ENCODE measurements at places on chromosomes 13 and 19.

DNA sequence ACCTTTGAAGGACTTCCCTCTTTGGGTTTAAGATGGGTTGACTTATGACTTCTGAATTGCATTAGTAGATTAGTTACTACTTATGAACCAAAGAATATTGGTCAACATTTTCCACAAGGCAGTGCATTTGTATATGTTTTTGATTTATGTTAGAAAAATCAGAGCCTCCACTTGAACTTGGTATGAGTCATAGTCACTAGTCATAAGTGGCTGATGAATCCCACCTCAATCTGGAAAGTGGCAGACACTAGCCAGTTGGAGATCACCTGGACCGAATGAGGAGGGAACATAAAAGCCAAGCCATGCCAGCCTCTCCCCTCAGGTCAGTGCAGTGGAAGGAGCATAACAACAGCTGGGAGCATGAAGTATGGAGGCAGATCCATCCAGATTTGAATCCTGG is 39.3 kb upstream of the SPART start:
- no peaks in the 10 kb centered on the region for H3K36me3 ChIP-seq
- DNase-seq = no peak
- H3K4me1 ChIP-seq = no peaks in the 10 kb centered on the region
- no peak overlapping the region for H3K27ac ChIP-seq

DNA sequence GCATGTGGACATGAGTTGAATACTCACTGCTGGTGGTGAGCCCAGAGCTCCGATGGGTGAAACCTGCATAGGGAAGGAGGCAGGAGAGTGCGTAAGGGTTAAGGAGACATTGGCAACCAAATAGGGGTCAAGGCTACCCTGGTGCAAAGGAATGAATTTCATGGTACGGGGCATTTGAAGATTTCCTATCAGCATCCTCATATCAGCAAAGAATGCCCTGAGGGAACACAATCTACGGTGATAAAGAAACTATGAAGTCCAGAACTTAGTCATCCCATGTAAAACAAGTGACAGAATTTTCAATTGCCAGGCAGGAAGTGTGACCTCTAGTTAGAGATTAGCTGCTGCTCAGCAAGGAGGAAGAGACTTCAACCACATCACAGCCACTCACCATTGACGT is 64.9 kb downstream of the MBD3L1 start:
- H3K27me3 ChIP-seq = no peaks in the 10 kb centered on the region
- H3K36me3 ChIP-seq = no peaks in the 10 kb centered on the region
- no peak overlapping the region for H3K27ac ChIP-seq
- no peaks in the 10 kb centered on the region for H3K4me1 ChIP-seq
- no peak overlapping the region for H3K4me3 ChIP-seq

DNA sequence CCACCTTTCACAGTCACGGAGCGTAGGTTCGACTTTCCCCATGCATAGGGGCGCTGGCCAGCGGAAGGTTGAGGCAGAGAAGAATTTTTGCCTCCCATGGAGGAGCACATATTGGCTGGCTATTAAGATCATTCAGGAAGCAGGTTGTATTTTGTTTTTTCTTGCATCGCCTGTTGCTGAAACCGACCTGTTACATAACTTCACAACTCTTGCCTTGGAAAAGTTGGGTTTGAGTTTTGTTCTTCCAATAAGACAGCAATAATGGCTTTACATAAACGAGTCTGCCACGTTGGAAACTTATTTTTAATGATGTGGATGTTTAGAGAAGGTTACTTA is 1.4 kb downstream of the UPF1 start:
- no peaks in the 10 kb centered on the region for H3K4me1 ChIP-seq
- peak overlapping the region; percentile 70 for H3K4me3 ChIP-seq

DNA sequence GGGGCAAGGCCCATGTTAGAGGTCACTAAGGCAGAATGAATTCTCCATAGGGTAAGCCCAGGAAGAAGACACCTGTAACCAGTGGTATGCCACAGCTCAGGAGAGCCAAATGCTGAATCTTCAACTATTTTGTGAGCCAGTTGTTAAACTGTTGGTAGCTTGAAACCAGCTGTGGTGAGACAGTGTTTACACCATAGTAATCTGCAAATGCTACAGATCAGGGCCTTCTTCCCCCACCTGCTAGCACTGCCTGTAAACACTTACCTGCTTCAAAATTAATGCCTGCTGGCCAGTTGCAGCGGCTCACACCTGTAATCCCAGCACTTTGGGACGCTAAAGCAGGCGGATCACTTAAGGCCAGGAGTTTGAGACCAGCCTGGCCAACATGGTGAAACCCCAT is 12.1 kb downstream of the FBXL12 start:
- H3K36me3 ChIP-seq = peaks cover 10% of the 10 kb centered on the region
- no peak overlapping the region for H3K4me3 ChIP-seq
- H3K4me1 ChIP-seq = no peaks in the 10 kb centered on the region

- H3K4me1 ChIP-seq = peaks cover 18% of the 10 kb centered on the region
- no peaks in the 10 kb centered on the region for H3K36me3 ChIP-seq
- peaks cover 10% of the 10 kb centered on the region for H3K27me3 ChIP-seq
- no peak overlapping the region for H3K4me3 ChIP-seq
These were observed 9.1 kb downstream of the LYL1 start for GRCh38 chr19:13093407-13094105.

GRCh38 chr13:47798194-47798593 is 202.9 kb downstream of the SUCLA2 start:
- H3K4me3 ChIP-seq = no peak overlapping the region
- no peak overlapping the region for H3K27ac ChIP-seq
- no peaks in the 10 kb centered on the region for H3K27me3 ChIP-seq
- no peaks in the 10 kb centered on the region for H3K36me3 ChIP-seq
- no peak for DNase-seq
- no peaks in the 10 kb centered on the region for H3K4me1 ChIP-seq

DNA sequence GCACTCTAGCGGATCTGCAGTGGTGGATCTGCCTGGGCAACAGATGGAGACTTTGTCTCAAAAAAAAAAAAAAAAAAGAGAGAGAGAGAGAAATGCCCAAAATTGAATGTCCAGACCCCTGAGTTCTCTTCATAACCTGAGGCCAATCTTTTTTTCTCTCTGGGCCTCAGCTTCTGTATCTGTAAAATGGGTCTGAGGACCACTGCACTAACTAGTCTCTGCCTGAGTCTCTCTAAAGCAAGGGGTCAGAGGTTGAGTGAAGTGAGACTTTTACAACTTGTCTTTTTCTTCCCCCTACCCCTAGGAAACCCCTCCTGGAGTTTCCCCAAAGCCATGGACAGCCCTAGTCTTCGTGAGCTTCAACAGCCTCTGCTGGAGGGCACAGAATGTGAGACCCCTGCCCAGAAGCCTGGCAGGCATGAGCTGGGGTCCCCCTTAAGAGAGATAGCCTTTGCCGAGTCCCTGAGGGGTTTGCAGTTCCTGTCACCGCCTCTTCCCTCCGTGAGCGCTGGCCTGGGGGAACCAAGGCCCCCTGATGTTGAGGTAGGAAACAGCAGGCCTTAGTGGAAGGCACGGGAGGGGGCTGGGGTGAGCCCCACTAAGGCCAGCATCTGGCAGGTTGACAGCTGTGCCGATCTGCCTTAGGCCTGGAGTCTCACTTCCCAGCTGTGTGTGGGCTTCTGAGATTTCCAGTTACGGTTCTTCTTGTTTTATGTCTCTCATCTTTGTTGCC is 1.8 kb downstream of the TMEM91 start:
- H3K27ac ChIP-seq = no peak overlapping the region
- H3K4me1 ChIP-seq = peaks cover 2% of the 10 kb centered on the region
- no peaks in the 10 kb centered on the region for H3K36me3 ChIP-seq
- no peak overlapping the region for H3K4me3 ChIP-seq
- no peaks in the 10 kb centered on the region for H3K27me3 ChIP-seq
- no peak for DNase-seq

DNA sequence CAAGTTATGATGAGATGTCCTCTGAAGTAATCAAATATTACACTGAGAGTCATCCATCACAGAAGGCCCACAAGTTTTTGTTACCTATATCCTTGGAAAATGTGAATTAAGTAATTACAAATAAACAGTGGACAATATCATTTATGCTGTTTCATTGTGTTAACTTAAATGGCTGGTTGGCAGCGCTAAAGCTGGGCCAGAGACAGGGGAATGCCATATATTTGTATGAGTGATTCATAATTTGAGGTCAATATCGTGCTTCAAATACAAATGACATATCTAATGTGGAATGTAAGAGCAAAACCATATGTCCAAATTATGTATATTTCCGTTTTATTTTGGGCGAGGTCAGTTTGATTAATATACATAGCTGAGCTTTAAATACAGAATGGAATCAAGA is 1556.2 kb downstream of the SLITRK5 start:
- H3K27me3 ChIP-seq = no peaks in the 10 kb centered on the region
- no peaks in the 10 kb centered on the region for H3K4me1 ChIP-seq
- DNase-seq = no peak
- H3K4me3 ChIP-seq = no peak overlapping the region
- no peaks in the 10 kb centered on the region for H3K36me3 ChIP-seq
- H3K27ac ChIP-seq = no peak overlapping the region

GRCh38 chr19:5292453-5292821 is 48.2 kb downstream of the PTPRS start:
- H3K27me3 ChIP-seq = no peaks in the 10 kb centered on the region
- no peaks in the 10 kb centered on the region for H3K4me1 ChIP-seq
- H3K36me3 ChIP-seq = no peaks in the 10 kb centered on the region
- DNase-seq = no peak
- peak overlapping the region; percentile 73 for H3K4me3 ChIP-seq

- H3K4me1 ChIP-seq = no peaks in the 10 kb centered on the region
- no peak overlapping the region for H3K27ac ChIP-seq
- peak; percentile 69 for DNase-seq
- H3K36me3 ChIP-seq = no peaks in the 10 kb centered on the region
These were observed 35.8 kb upstream of the GRTP1 start for GRCh38 chr13:113399755-113400149.

GRCh38 chr19:14059093-14059480 is 2.8 kb downstream of the PALM3 start:
- no peaks in the 10 kb centered on the region for H3K4me1 ChIP-seq
- H3K4me3 ChIP-seq = peak overlapping the region; percentile 35
- no peaks in the 10 kb centered on the region for H3K36me3 ChIP-seq

DNA sequence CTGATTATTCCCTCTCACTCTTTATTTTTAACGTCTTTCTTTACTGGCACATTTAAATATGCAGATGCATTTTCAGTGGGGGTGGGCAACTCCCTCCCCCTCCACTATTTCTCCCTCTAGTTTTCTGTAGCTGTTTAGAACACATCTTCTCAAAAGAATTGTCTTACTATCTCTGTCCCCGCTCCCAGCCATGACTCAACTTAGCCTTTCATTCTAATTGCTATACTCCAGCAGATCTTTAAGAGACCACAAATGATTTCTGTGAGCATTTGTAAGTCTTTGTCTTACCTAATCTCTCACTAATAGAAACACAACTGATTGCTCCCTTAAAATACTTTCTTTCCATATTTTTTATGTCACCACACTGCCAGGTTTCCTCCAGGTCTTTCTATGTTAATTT is 350.9 kb downstream of the SPRY2 start:
- no peaks in the 10 kb centered on the region for H3K27me3 ChIP-seq
- no peaks in the 10 kb centered on the region for H3K4me1 ChIP-seq
- no peak overlapping the region for H3K27ac ChIP-seq
- H3K36me3 ChIP-seq = no peaks in the 10 kb centered on the region

DNA sequence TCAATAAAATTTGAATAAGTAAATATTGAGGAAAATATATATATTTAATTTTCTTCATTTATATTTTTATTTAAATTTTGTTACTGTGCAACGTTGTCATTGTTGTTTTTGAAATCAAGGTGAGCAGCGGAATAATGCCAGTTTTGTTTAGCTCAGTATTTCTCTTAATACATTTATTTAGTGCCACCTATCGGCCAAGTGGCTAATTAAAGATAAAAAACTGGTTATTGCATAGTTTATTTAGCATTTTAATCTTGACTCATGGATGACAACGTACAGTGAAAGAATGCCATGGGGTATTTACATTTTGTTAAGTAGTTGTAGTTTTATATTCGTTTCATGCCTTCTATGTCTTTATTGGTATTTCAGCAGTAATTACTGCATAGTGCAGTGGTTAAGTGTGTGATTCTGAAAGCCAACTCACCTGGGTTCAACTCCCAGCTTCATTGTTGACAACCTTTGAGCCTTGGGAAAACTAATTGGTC is 265.9 kb downstream of the MYO16 start:
- DNase-seq = peak; percentile 76
- no peaks in the 10 kb centered on the region for H3K36me3 ChIP-seq
- H3K4me3 ChIP-seq = no peak overlapping the region
- H3K4me1 ChIP-seq = no peaks in the 10 kb centered on the region

DNA sequence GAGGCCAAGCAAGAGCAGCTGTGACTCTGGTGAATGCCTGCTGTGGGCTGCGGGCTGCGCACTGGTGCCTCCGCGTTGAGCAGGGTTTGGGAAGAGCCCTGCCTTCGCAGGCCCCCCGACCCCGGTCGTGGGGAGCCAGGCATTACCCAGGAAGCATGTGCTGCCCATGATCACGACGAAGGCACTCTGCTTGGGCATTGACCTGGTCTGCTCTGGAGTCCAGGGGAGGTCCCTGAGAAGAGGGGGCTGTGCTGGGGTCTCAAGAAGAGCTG is 19.2 kb downstream of the RANBP3 start:
- no peaks in the 10 kb centered on the region for H3K36me3 ChIP-seq
- no peak overlapping the region for H3K4me3 ChIP-seq
- no peak for DNase-seq
- H3K27me3 ChIP-seq = no peaks in the 10 kb centered on the region

GRCh38 chr13:21932578-21932977 is 261.7 kb downstream of the FGF9 start:
- no peak overlapping the region for H3K27ac ChIP-seq
- no peak overlapping the region for H3K4me3 ChIP-seq
- H3K4me1 ChIP-seq = no peaks in the 10 kb centered on the region
- DNase-seq = no peak

DNA sequence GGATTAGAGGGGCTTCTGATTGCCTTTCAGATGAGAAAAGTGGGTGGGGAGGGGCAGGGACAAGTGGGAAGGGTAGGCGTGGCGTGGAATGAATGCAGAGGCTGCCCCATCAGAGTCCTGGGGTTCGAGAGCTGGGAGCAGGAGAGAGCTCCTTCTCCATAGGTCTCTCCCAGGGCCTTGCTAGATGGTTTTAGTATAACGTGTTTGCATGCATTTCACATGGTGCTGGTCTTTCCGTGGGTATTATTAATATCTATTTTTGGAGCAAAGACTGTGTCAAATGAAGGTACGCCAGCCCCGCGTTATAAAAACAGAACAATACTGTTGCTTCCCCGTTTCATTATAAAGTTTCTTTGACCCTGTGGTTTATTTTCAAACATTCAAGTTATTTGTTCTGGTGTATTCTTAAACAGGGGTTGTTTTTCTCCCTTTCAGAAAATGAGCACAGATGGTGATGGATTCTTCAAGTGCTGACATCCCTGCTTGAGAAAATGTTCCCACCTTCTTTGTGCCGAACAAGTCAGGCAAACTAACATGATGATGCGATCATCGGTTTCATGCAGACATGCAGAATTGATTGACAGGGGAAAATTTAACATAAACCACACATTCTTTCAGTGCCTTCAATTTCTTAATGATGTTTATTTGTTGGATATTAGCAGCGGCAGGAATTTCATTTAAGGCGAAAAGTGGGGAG is 62.1 kb upstream of the ZNF536 start:
- H3K27ac ChIP-seq = no peak overlapping the region
- H3K27me3 ChIP-seq = no peaks in the 10 kb centered on the region
- H3K4me1 ChIP-seq = no peaks in the 10 kb centered on the region
- no peaks in the 10 kb centered on the region for H3K36me3 ChIP-seq
- DNase-seq = no peak

- H3K27me3 ChIP-seq = no peaks in the 10 kb centered on the region
- H3K36me3 ChIP-seq = no peaks in the 10 kb centered on the region
- no peak for DNase-seq
These were observed 30.6 kb downstream of the FGF9 start for GRCh38 chr13:21701460-21701859.

- H3K27me3 ChIP-seq = no peaks in the 10 kb centered on the region
- no peak overlapping the region for H3K4me3 ChIP-seq
- H3K36me3 ChIP-seq = no peaks in the 10 kb centered on the region
- DNase-seq = no peak
- no peaks in the 10 kb centered on the region for H3K4me1 ChIP-seq
These were observed 31.9 kb downstream of the KPNA3 start for GRCh38 chr13:49760558-49760957.
